Foreskin keratinocyte (primary cell): ENCODE measurements at places on chromosomes 7 and 10.

DNA sequence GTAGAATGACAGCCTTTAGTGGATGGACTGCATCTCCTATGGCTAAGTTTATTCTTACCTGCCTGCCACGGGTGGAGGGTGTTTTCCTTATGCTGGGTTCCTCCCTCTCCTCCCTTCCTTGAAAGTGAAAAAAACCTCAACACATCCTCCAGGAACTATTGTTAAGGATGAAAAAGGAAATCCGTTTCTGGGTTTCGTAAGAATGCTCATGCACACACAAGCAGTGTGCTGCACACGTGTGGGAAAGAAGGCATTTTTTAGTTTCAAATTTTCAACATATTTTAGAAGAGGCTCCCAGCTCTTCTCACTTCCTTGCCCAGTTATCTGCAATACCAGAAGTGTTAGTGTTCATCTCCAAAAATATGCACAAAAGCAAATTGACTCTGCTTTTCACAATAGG is 90.6 kb downstream of the FAM171A1 start:
- DNase-seq: no peak

DNA sequence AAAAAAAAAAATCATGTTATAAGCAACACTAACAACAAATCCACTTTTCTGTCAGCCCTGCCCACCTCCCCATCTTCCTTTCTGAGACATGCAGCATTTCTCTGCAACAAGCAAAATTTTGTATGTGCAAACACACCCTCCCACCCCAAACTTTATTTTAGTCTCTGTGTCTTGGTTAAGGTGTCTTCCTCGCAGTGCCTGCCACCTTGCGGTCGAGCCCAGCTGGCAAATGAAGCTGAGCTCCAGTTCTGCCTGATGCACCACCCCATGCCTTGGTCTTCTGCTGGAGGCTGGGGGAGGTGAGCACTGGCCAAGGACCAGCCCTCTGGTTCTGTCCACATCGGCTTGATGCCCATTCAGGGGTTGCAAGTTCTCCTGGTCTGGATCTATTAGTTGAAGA is 206.3 kb downstream of the MGMT start:
- DNase-seq: no peak

DNA sequence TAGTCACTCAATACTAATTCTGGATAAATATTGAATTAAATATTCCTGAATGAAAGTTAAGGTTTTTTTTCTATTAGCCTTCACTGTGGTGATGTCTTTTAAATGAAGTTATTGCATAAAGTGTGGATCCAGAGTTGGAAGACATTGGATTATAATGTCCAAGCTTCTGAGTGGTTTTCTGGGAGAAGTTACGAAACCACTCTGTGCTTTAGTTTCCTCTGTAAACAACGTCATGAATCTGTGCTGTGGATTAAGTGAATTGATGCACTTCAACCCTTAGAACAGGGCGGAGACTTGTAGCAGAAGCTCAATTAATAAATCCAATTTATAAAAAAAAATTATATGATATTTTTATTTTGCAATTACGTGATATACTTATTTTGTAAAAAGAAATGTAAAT is 271.7 kb downstream of the BICC1 start:
- no peak for DNase-seq

- no peak for DNase-seq
These were observed 5.3 kb upstream of the COL1A2 start for GRCh38 chr7:94389381-94389780.

DNA sequence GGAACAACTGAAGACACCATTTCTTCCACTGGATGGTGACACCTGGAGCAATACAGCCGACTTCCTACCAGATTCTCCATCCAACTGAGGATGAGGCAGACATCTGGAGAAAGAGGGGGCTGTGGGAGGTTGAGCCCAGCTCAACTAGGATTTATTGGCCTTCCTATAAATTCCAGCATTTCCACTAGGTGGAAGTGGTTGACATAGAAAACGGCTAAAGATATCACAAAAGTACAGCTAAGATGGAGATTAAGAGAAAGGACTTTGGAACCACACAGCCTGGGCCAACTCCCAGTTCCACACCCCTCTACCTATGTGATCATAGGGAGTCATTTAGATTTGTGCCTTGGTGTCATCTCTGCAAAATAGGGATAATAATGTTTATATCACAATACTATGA is 61.3 kb upstream of the CAV2 start:
- DNase-seq: no peak

DNA sequence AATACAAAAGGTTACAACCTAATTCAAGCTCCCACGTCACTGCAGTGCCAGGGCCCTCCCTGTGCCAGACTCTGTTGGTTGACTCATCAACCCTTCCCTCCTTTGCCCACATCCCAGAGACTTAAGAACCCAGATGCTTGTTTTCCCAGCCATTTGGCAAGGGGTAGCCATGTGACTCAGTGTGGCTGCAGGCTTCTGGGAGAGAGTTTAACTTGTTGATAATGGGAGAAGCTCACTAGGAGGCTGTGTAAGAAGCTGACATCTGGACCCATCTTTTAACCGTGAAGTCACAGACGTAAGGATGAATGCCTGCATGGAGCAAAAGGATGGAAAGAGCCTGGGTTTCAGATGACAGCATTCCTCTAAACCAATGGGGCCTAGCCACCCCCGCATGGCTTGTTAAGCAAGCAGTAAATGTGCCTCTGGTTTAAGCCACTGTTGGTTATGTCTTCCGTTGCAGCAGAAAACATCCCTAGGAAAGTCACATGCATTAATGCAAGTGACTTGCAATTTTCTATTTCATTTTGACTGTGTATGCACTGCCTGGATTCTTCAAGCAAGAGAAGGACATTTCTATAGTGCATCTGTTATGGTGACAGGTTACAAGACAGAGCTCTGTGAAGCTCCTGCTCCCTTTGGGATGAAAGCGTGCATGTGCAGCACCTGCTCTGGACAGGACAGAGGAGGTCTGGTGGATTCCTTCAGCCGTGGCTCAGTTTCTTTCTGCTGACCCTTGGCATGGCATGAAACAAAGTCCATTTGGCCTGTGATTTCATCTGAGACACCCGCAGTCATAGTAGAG is 57.5 kb upstream of the CREB5 start:
- peak; percentile 93 for DNase-seq

DNA sequence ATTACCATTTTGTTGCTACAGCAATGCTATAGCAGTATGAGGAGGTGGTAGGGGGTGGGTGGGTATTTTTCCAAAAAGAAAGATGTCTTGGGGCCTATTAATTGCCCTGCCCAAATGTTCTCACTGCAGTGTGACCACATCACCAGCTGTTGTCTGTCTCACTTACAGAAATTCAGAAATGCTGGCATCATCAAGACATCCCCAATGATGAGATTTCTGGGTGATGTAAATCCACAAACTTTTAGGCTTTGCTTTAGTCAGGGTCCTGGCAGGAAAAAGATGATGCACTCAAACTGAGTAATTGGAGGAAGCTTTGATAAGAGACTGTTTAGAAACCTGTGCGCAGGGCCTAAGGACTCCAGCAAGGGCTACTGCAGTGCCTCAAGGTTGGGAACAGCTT is 56.2 kb upstream of the OPN4 start:
- no peak for DNase-seq

- DNase-seq: no peak
These were observed 181.1 kb downstream of the DNAJB6 start for GRCh38 chr7:157517782-157518513.

DNA sequence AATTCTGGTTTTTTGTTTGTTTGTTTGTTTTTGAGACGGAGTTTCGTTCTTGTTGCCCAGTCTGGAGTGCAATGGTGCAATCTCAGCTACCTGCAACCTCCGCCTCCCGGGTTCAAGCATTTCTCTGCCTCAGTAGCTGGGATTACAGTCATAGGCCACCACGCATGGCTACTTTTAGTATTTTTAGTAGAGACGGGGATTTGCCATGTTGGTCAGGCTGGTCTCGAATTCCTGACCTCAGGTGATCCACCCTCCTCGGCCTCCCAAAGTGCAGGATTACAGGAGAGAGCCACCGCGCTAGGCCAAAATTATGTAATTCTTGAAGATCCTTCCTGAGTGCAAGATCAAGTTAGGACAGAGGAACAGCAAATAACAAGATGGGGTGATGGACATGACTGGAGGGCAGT is 719 bp downstream of the ZNF33B start:
- no peak for DNase-seq

- DNase-seq: no peak
These were observed 33.5 kb downstream of the COL13A1 start for GRCh38 chr10:69835233-69835632.

GRCh38 chr7:7956531-7957128 is 12.0 kb upstream of the GLCCI1 start:
- peak; percentile 63 for DNase-seq

- no peak for DNase-seq
These were observed 82.1 kb downstream of the GFRA1 start for GRCh38 chr10:116190883-116191282.

- no peak for DNase-seq
These were observed 274.5 kb downstream of the INHBA start for GRCh38 chr7:41428381-41428780.

- peak; percentile 54 for DNase-seq
These were observed at the start of gene FHIP2A for GRCh38 chr10:114821293-114821914. Gene FHIP2A, plus strand, starts transcription at chr10:114821780. Its CDS starts 299 bp downstream, at chr10:114822079.

GRCh38 chr10:132387764-132388210 is 9.2 kb upstream of the PWWP2B start:
- no peak for DNase-seq

DNA sequence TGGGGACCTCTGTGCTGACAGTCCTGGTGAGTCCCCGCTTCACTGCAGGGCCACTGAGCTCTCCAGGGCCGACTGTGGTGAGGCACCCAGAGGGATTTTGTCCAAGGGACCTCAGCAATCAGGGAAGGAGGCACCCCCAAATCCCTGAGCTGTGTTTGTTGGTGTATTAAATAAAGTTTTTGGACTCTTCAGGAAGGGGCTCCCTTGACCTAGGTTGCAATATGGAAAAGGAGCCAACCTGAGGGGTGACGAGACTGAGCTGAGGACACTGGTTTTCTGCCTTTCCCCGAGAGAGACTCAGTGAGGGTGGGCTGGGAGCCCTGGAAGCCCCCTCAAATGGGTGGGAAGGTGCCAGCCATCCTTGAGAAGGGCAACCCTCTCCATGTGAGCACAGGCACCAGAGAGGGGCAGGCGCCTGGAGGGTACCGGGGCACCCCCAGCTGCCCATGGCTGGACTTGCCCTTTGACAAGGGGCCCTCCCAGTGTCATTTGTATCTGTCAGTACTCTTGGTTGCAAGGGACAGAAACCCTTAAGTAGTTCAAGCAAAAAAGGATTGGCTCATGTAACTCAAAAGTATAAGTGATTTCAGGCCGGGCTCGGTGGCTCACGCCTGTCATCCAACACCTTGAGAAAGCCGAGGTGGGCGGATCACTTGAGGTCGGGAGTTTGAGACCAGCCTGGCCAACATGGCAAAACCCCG is 72.8 kb downstream of the C10orf105 start:
- DNase-seq: no peak

DNA sequence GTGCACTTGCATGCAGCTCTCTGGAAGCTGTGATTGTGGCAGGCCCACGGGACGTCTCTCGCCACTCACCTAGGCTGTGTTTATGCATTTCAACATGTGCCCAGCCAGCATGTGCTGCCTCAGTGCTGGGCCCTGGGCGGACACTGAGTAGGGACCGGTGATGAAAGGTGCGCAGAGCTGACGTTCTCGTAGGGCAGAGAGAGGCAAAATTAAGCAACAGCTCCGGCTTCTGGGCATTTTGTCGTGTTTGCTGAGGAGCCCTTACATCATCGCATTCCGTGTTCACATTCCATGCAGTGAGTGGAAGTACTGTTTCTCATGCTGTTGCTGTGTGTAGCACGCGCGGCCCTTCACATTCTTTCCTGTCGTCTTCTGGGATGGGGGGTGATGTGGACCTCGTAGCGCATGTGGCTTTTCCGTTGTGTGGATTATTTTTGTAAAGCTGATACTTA is 50.5 kb downstream of the PRF1 start:
- DNase-seq: no peak

DNA sequence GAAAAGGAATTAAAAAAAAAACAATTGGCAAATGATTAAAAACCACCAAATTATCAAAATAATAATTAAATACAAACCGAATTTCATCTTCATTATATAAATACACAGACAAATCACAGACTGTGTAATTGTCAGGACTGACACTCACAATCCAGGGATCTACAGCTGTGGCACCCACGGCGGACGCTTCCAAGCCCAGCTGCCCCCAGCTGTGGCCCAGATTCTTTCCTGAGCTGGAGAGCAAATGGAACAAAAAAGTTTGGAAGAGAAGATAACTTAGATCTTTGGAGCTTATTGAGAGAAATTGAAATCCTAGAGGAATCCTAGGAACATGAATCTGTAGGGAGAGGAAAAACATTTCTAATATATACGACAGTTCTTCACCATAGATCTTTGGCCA is 316.1 kb downstream of the OTUD1 start:
- DNase-seq: no peak

DNA sequence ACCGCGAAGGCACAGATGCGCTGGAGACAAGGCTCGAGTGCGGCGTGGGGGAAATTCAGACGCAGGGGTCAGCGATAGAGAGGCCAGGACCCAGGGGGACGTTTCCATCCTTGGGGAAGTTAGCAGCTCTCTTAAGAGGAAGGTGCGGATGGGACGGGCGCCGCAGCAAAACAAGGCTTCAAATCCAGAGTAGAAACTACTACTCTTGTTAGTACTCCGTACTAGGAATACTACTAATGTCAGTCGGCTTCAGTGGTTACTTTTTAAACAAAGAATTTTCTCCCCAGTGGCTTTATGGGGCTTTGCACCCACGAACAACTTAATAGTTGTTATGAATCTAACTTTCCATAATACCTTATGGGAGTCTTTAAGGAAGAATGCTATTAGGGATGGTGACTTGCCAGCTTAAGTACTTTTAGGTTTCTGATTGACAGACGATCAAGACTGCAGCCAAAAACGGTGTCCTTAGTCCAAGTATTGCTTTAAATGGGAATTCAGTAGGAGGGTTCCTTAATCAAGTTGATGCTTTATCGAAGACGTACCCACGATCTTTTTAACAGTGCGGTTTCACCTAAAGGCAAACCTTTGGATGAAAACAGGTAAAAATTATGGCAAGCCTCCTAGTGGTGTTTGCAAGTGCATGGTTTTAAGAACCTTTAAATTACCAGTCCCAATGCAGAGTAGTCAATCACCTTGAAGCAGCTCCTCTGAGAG is 812 bp upstream of the IDE start:
- peak; percentile 34 for DNase-seq

GRCh38 chr7:157096286-157097055 is 42.3 kb upstream of the UBE3C start:
- no peak for DNase-seq

- DNase-seq: no peak
These were observed 163.3 kb upstream of the FEZF1 start for GRCh38 chr7:122467661-122468449.

- no peak for DNase-seq
These were observed 56.3 kb downstream of the MYOF start for GRCh38 chr10:93425861-93426260.

- no peak for DNase-seq
These were observed 17.4 kb downstream of the NEUROD6 start for GRCh38 chr7:31323101-31323500.
